Ovary (tissue), 10 donors: ENCODE measurements at places on chromosomes 4 and X.

- no peaks in the 10 kb centered on the region for H3K27me3 ChIP-seq
- H3K36me3 ChIP-seq = no peaks in the 10 kb centered on the region
- H3K4me1 ChIP-seq = no peaks in the 10 kb centered on the region
- no peak overlapping the region for H3K27ac ChIP-seq
These were observed 61.6 kb downstream of the LEF1 start for GRCh38 chr4:108107101-108107500.

DNA sequence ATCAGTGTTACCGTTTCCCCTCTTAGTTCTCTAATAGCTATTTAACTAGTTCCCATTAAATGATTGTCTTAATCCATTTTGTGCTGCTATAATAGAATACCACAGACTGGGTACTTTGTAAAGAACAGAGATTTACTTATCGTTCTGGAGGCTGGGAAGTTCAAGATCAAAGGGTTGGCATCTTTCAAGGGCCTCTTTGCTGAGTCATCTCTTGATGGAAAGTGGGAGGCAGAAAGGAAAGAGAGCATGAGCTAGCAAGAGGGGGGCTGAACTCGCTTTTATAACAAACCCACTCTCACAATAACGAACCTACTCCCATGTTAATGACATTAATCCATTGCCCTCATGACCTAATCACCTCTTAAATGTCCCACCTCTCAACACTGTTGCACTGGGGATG is 17.4 kb upstream of the NKX3-2 start:
- no peaks in the 10 kb centered on the region for H3K36me3 ChIP-seq
- H3K27me3 ChIP-seq = no peaks in the 10 kb centered on the region
- H3K4me1 ChIP-seq = no peaks in the 10 kb centered on the region
- H3K4me3 ChIP-seq = no peak overlapping the region
- H3K27ac ChIP-seq = no peak overlapping the region

DNA sequence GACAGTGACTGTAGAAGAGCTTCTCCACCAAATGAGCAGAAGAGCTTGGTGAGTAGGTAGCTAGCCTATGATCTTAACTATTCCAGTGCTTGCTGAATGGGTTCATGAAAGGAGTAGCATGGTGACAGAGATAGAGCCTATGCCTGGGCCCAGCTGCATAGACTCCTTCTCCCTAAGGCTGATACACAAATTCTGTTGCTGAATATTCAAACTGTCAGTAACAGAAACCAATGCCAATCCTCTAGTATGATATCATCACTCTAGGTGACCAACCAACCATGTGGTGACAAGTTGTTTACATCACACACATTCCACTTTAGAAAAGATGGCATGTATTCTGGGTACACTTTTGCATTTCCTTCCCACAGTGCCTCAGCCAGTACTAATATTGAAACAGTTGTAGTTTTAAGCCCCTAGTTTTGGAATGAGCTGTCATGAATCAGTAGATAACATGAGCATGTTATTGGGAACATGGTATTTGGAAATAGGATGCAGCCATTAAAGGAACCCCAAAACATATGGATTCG is 103.4 kb upstream of the GRXCR1 start:
- no peaks in the 10 kb centered on the region for H3K27me3 ChIP-seq
- no peak for DNase-seq
- no peaks in the 10 kb centered on the region for H3K36me3 ChIP-seq
- H3K4me1 ChIP-seq = no peaks in the 10 kb centered on the region
- no peak overlapping the region for H3K4me3 ChIP-seq

DNA sequence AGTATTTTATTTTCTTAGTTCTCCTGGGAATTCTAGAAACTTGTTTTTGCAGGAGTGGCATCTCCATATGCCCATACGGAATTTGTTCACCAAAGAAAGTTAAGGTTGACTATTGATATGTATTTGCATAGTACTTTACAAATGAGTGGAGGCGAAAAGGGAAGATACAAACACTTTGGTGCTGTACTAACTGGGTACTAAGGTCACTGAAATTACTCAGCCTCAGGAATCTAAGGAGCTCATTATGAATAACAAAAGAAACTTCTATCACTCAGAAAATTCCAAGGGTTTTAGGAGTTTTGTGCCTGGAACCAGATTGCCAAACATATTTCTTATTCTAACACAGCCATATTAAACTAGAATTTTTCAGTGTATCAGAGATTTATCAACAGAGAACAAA is 27.4 kb upstream of the TMPRSS11B start:
- no peak overlapping the region for H3K4me3 ChIP-seq
- DNase-seq = no peak
- H3K4me1 ChIP-seq = no peaks in the 10 kb centered on the region
- H3K36me3 ChIP-seq = no peaks in the 10 kb centered on the region
- no peak overlapping the region for H3K27ac ChIP-seq
- no peaks in the 10 kb centered on the region for H3K27me3 ChIP-seq

GRCh38 chrX:107560041-107560440 is 68.3 kb upstream of the PRPS1 start:
- no peak overlapping the region for H3K4me3 ChIP-seq
- no peaks in the 10 kb centered on the region for H3K27me3 ChIP-seq
- no peak overlapping the region for H3K27ac ChIP-seq
- H3K36me3 ChIP-seq = no peaks in the 10 kb centered on the region
- no peak for DNase-seq
- H3K4me1 ChIP-seq = no peaks in the 10 kb centered on the region
